Type B pancreatic cell (in vitro differentiated cells): ENCODE measurements at places on chromosomes 5 and 9. TPM values are rescaled to one million over a fixed set of nuclear protein-coding genes. Genes with fewer than 3 reads are reported as not detected.

TPPP gene
- 3.6 and 5.0 TPM in 2 replicates for total RNA-seq

AJM1 gene
- 3.2 and 3.6 TPM in 2 replicates for total RNA-seq

GADD45G gene
- total RNA-seq, result 10.9 and 12.2 TPM in 2 replicates

HAVCR1 gene
- 0.92 and 6.7 TPM in 2 replicates for total RNA-seq

DNA sequence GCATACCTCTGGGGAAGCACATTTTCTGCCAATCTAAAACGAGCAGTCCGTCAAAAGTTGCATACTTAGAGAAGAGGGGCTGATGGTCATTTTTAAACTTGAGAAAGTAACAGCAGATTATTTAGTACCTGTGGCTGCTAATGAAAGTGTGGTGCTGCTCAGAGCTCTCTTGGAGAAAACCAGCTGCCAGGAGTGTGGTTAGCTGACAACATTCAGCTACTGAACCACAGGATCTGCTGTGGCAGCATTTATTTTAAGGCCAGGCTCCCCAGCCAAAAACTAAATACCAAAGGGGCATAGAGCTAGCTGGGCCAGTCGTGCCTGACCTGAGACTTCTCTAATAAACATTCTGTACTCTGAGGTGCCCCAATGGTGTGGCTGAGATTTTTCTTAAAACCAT lies 203.6 kb downstream of the EDIL3 start:
- no peaks in the 10 kb centered on the region for H3K36me3 ChIP-seq
- no peak for DNase-seq
- no peak overlapping the region for H3K27ac ChIP-seq
- H3K4me1 ChIP-seq, result peaks cover 5% of the 10 kb centered on the region

DNA sequence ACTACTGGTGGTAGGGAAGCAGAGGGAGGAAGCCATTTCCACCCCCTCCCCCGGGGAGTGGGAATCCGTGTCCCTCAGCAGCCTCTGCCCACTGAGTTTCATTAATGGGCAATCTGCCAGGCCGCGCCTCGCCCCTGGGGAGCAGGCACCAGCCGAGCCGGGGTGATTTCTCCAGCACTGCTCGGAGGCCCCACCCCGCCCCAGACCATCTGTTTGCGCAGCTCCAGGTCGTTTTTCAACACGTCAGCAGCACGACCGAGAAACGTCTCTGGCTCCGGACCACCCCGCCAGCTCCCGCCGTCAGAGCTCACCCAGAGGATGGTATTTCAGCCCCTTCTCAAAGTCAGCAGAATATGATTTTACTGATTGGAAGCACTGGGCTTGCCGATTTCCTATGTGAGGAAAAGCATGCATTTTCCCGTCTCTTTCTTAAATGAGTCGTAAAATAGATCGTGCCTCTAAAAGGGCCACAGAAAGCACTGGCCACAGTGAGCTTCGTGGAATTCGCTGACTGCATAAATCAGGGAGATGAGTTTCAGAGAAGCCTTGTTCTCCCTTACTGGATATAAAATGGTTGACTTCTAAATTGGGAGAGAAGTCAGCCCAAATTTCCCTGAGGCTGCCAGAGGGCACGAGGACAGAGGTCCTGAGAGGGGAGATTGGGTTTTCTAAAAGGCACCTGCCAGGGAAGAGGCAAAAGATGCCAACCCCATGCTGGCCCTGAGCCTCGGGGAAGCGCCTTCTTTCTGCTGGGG lies 47.0 kb downstream of the OLFM1 start:
- H3K4me3 ChIP-seq, result no peak overlapping the region
- H3K4me1 ChIP-seq, result peaks cover 18% of the 10 kb centered on the region
- no peaks in the 10 kb centered on the region for H3K36me3 ChIP-seq
- H3K27me3 ChIP-seq, result peaks cover 32% of the 10 kb centered on the region

DNA sequence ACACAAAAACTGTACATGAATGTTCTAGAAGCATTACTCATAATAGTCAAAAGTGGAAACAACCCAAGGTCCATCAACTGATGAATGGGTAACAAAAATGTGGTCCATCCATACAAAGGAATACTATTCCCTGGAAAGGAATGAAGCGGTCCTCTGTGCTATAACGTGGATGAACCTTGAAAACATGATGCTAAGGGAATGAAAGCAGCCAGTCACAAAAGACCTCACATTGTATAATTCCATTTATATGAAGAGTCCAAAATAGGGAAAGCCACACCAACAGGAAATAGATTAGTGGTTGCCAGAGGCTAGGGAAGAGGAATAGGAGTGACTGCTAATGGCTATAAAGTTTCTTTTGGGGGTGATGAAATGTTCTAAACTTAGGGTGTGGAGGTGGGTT lies 22.7 kb upstream of the BARHL1 start:
- no peak overlapping the region for H3K4me3 ChIP-seq
- peaks cover 19% of the 10 kb centered on the region for H3K4me1 ChIP-seq
- H3K27me3 ChIP-seq, result peaks cover 71% of the 10 kb centered on the region
- H3K27ac ChIP-seq, result no peak overlapping the region
- DNase-seq, result no peak

- H3K36me3 ChIP-seq, result no peaks in the 10 kb centered on the region
- no peak overlapping the region for H3K4me3 ChIP-seq
- no peaks in the 10 kb centered on the region for H3K27me3 ChIP-seq
- no peak overlapping the region for H3K27ac ChIP-seq
- DNase-seq, result no peak
Measured at GRCh38 chr5:89851911-89852310, 557.6 kb downstream of the CETN3 start.

- DNase-seq, result no peak
- H3K27me3 ChIP-seq, result peaks cover 16% of the 10 kb centered on the region
- H3K27ac ChIP-seq, result peak overlapping the region; percentile 52
- H3K4me1 ChIP-seq, result peaks cover 35% of the 10 kb centered on the region
- no peaks in the 10 kb centered on the region for H3K36me3 ChIP-seq
Measured at GRCh38 chr9:86529496-86530275, 175.5 kb upstream of the TUT7 start.

DNA sequence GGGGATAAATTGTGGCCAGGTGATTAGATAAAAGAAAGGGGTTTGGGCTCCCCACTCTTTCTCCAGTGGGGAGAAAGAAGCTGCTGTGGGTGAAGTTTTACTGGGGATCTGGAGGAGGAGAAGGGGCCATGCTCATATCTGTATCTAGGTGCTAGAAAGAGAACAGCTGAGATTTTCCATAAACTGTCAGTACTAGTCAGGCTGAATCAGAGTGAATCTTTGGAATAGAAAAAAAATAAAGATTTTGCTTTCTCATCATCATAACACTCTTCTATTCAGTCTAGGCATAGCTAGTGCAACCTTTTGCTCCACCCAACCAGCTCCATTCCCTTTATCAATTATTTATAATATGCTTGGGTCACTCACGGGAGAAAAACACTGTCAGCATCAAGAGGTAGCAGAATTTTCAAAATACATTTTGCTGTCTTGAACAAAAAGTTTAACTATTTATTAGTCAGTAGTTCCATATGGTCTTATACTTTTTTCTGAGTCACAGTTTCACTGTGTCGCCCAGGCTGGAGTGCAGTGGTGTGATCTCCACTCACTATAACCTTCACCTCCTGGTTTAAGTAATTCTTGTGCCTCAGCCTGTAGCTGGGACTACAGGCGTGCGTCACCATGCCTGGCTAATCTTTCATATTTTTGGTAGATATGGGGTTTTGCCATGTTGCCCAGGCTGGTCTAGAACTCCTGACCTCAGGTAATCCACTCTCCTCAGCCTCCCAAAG lies 21.3 kb upstream of the ERMP1 start:
- DNase-seq, result no peak
- no peaks in the 10 kb centered on the region for H3K27me3 ChIP-seq
- no peak overlapping the region for H3K4me3 ChIP-seq

DNA sequence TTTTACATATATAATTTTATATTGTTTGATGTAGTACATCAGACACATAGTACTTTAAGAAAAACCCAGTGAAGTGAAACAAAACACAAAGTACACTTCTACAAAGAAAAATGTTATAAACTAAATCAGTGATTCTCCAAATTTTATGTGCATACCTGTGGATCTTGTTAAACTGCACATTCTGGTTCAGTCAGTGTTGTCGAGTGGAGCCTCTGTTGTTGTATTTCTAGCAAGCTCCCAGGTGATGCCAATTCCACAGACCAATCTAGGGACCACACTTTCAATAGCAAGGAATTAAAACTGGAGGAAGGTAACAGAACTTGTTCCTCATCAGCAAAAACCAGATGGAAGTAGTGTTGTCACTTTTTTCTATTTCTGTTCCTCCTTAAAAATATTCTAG lies 183.8 kb upstream of the CD180 start:
- peaks cover 13% of the 10 kb centered on the region for H3K4me1 ChIP-seq
- no peak overlapping the region for H3K4me3 ChIP-seq
- no peak overlapping the region for H3K27ac ChIP-seq
- H3K36me3 ChIP-seq, result no peaks in the 10 kb centered on the region

GRCh38 chr5:130496215-130496614 lies 592.0 kb downstream of the CHSY3 start:
- H3K36me3 ChIP-seq, result no peaks in the 10 kb centered on the region
- no peaks in the 10 kb centered on the region for H3K27me3 ChIP-seq
- no peak overlapping the region for H3K27ac ChIP-seq
- no peaks in the 10 kb centered on the region for H3K4me1 ChIP-seq
- no peak overlapping the region for H3K4me3 ChIP-seq

GRCh38 chr9:123763910-123764588 lies 165.9 kb downstream of the DENND1A start:
- H3K4me1 ChIP-seq, result no peaks in the 10 kb centered on the region
- no peaks in the 10 kb centered on the region for H3K36me3 ChIP-seq
- DNase-seq, result no peak

- H3K27ac ChIP-seq, result no peak overlapping the region
- H3K4me3 ChIP-seq, result no peak overlapping the region
- H3K4me1 ChIP-seq, result peaks cover 24% of the 10 kb centered on the region
- H3K27me3 ChIP-seq, result no peaks in the 10 kb centered on the region
- no peak for DNase-seq
- H3K36me3 ChIP-seq, result peaks cover 3% of the 10 kb centered on the region
Measured at GRCh38 chr5:172855597-172856292, 21.7 kb downstream of the ERGIC1 start.

DNA sequence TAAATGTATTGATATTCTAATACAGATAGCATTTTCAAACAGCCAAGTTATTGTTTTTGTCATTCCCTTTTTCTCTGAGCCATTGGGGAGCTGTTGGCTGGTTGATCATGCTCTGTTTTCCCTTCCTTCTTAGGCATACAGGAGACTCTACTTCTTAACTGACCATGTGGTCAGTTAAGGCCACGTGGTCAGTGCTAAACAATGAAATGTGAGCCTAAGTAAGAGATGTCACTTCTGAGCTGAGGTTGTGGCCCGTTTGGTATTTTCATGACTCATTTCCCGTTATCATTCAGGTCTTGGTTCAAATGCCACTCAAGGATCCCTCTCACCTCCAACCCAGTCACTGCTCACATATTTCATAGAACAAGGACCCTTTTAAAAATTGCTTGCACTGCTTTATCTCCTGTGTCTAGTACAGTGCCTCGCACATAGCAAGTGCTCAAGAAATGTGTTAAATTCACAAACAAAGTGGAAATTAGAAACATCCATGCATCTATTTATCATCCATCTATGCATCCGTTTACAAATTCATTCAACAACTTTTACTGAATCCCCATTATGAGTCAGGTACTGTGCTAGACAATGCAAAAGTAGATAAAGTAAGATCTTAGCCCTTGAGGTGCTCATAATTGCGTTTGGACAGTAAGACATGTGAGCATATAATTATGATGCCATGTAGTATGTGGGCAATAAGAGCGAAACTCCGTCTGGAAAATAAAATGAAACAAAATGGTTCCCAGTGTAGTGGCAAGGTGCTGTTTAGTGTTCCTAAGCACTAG lies 50.7 kb downstream of the ARRDC3 start:
- H3K27ac ChIP-seq, result no peak overlapping the region
- DNase-seq, result no peak
- no peaks in the 10 kb centered on the region for H3K36me3 ChIP-seq
- peaks cover 11% of the 10 kb centered on the region for H3K4me1 ChIP-seq
- H3K4me3 ChIP-seq, result no peak overlapping the region

DNA sequence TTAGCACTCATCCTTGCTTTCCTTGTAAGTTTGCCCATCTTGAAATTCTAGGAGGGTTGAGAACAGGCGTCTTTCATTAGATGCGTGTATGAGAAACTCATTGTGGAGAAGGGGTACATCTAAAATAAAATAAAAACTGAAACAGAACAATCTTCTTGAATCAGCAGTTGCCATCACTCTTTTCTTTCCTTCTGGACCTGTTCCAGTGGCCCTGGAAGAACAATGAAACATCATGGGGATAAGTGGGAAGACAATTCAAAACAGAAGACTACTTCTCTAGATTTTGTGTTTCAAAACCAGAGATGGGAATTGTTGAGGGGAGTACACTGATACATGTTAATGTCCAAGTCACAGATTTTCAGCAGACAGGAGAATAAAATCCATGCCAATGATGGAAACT lies 59.9 kb downstream of the SLC1A3 start:
- no peak overlapping the region for H3K4me3 ChIP-seq
- peaks cover 8% of the 10 kb centered on the region for H3K36me3 ChIP-seq
- H3K4me1 ChIP-seq, result peaks cover 28% of the 10 kb centered on the region
- H3K27me3 ChIP-seq, result no peaks in the 10 kb centered on the region

DNA sequence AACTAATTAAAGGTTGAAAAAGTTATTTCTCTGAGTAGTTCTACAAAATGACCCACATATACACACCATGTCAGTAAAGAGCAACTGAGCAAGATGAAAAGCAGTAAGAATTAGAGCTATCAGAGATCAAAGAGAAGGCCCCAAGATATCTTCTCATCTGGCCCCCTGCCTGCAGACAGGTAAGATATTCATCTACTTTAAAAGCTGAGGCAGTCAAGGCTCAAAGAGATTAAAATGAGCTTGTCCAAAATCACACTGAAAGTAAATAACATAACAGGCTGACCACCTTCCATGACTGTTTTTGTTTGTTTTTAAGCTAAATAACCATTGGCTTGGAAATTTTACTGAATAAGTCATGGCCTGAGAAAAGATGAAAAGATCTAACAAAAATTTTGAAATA lies 266.2 kb downstream of the FBXL17 start:
- H3K4me1 ChIP-seq, result no peaks in the 10 kb centered on the region
- H3K4me3 ChIP-seq, result no peak overlapping the region
- H3K27ac ChIP-seq, result no peak overlapping the region
- no peak for DNase-seq

GRCh38 chr5:147759441-147759840 lies 23.1 kb downstream of the JAKMIP2 start:
- no peaks in the 10 kb centered on the region for H3K36me3 ChIP-seq
- no peak overlapping the region for H3K4me3 ChIP-seq
- no peak overlapping the region for H3K27ac ChIP-seq
- DNase-seq, result no peak

- H3K4me1 ChIP-seq, result no peaks in the 10 kb centered on the region
- H3K36me3 ChIP-seq, result no peaks in the 10 kb centered on the region
- H3K4me3 ChIP-seq, result no peak overlapping the region
- H3K27me3 ChIP-seq, result peaks cover 20% of the 10 kb centered on the region
- H3K27ac ChIP-seq, result no peak overlapping the region
Measured at GRCh38 chr5:135153661-135154060, 119.6 kb upstream of the PITX1 start.

DNA sequence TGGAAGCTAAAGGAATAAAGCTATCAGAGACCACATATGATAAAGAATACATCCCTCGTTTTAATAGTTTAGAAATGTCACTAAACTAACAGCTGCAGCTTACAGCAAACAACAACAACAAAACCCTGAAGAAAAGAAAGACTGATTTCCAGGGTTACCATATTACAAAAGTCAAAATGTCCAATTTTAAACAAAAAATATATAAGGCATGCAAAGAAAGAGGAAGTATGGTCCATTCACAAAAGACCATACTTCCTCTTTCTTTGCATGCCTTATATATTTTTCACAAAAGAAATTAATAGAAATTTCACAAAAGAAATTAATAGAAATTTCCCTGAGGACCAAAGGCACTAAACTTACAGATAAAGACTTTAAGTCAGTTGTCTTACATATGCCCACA lies 354.2 kb downstream of the ARL15 start:
- no peak overlapping the region for H3K27ac ChIP-seq
- peaks cover 5% of the 10 kb centered on the region for H3K36me3 ChIP-seq
- H3K27me3 ChIP-seq, result no peaks in the 10 kb centered on the region
- no peak for DNase-seq
